AG08396 (cell line): ENCODE measurements at places on chromosomes 16 and 17.
A peak's percentile ranks its signal among the peaks of the same experiment; 100 is the strongest.

- DNase-seq: no peak
These were observed 44.8 kb downstream of the CPPED1 start for GRCh38 chr16:12758670-12759558.

- DNase-seq: peak; percentile 51
These were observed 170.8 kb upstream of the FAM20A start for GRCh38 chr17:68771867-68772515.

- DNase-seq: no peak
These were observed 24.0 kb upstream of the CIBAR2 start for GRCh38 chr16:85136213-85136701.

DNA sequence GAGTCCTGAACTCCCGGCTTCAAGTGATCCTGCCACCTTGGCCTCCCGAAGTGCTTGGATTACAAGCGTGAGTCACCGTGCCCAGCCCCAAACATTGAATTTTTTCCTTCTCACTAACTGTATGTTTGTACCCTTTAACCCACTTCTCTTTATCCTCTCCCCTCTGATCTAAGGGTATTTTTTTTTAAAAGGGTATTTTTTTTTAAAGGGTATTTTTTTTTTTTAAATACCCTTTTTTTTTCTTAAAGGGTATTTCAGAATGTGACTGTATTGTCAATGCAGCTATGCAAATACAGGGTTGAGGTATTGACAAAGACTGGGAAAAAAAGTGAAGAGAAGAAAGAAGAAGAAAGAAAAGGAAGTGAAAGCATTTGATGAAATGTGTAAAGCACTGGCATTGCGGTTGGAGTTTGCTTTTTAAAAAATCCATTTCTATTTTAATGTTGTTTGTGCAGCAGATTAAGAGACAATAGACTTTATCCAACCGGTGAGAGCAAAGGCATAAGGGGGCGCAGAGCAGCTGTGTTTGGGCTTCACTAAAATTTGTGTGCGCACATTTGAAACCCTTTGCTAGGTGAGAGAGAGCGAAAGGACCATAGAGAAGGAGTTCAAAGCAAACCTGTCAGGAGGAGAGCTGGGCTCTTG is 42.4 kb downstream of the SYT17 start:
- DNase-seq: no peak

GRCh38 chr17:47225436-47225858 is 16.3 kb downstream of the MYL4 start:
- DNase-seq: peak; percentile 65

DNA sequence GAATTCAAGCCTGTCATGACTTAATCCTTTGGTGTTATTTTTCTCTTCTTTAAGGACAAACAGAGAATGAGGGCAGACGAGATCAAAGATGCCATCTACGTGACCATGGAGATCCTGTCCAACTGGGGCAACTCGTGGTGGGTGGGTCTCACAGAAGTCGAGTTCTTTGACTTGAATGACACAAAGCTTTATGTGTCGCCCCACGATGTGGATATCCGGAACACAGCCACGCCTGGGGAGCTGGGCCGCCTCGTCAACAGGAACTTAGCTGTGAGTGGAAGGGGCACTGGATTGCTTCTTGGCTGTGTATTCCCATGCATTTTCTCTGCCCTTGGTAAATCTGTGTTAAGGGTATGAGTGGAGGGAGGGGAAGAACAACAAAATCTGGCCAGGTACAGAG is 158.7 kb downstream of the KATNIP start:
- no peak for DNase-seq

DNA sequence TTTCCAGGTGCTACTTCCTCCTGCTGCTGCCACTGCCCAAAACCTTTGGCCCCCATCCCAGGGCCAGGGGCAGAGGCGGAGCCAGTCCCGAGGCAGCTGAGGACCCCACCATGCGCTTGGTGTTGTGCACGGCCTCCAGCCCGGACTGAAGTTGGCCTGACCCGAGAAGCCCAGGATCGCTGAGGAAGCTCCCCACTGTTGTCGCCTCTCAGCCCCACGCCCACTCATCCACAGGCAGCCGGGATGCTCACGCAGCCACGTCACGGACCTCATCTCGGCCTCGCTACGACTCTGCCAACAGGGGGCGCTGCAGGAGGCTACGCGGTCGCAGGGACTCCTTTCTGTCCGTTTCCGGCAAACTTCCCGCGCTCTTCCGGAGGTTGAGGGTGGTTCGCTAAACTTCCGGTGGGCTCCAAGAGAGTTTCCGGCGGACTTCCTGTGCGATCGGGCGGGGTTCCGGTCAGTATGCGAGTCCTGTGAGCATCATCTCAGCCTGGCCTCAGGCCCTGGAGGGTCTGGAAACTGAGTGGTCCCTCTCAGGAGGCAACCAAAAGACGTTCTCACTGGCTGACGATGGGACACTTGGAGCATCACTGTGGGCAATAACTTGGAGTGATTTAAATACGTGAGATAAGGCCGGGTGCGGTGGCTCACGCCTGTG is 12.4 kb downstream of the ZG16B start:
- peak; percentile 55 for DNase-seq

- DNase-seq: no peak
These were observed 1.1 kb upstream of the CYLD start for GRCh38 chr16:50740736-50741135.

DNA sequence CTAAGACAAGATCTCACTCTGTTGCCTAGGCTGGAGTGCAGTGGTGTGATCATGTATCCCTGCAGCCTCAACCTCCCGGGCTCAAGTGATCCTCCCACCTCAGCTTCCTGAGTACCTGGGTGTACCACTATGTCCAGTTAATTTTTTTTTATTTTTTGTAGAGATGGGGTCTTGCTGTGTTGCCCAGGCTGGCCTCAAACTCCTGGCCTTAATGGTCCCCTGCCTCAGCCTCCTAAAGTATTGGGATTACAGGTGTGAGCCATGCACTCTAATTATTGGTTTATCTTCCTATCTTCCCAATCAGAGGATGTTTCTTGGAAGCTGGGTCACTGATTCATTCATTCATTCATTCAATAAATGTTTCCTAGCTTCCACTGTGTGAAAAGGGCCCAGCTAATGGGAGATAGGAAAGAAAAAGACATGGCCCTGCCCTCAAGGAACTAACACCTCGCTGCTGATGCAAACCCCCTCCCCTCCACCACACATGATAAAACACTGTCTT is 8.5 kb downstream of the ASPHD1 start:
- no peak for DNase-seq

DNA sequence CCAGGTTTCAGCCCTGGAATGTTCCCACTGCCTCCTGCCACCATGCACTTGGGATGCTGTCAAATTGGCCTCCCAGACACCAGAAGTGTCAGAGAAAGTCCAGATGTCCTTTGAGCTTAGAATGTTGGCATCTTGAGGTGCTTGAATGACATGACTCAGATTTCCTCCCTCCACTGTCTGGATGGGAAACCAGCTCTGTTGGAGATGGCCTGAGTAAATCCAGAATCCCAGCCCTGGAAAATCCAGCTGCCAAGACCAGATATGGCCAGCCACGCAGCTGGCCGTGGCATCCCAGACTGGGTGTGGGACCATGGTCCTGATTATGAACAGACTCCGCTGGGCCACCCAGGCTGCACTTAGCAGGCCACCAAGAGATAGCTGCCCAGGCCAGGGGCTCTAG is 57.0 kb upstream of the CLEC3A start:
- DNase-seq: no peak

DNA sequence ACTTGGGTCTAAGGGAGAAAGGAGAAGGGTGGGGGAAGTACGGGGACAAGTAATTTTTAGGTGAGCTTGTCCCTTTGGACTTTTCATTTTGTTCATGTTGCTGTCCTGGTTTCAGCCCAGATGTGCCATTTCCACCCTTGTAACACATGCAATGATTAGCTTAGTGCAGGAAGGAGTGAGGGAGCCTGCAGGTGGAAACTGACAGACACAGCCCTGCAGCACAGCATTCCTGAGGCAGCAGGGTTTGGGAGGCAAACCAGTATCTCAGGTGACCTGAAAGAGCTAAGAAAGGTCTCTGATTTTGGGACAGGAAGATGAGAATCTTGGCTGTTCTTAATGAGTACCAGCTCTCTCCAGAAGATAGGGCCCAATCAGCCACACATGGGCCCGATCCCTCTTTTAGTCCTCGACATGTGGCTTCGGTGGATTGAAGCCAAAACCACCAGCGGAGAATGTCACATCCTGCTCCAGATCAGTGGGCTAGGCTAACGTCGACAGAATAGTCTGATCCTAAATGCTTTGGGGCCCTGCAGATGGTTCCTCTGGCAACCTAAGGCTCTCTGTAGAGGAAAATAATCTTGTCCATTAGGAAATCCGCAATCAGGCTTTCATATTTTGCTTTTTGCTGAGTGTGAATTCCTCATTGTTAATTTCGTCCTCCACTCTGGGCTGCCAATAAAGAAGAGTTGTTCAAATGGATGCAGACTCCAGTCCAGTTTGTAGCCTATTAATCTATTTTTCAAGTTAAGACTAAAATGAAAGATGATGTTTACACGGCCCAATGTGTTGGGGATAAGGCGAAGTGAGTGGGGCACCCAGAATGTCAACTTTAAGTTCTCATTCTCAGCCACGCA is 3.8 kb upstream of the RNF157 start:
- no peak for DNase-seq

DNA sequence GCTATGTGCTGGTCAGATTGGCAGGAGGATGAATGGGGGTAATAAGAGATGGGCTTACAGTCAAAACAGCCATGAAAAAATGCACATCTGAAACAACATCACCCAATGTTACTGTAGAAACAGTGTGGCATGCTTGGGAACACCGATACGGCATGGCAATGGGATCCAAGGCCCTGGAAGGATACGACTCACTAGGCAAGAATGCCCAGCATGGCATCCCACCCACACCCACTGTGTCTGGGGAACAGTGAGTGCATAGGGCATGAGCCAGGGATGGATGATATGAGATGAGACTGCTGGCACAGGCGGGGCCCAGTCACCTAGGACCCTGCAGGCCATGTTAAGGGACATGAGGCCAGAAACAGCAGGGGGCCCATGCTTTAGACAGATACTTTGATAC is 11.5 kb downstream of the TRIM25 start:
- peak; percentile 68 for DNase-seq

GRCh38 chr16:31487720-31488467 is 5.0 kb downstream of the SLC5A2 start:
- DNase-seq: peak; percentile 77

DNA sequence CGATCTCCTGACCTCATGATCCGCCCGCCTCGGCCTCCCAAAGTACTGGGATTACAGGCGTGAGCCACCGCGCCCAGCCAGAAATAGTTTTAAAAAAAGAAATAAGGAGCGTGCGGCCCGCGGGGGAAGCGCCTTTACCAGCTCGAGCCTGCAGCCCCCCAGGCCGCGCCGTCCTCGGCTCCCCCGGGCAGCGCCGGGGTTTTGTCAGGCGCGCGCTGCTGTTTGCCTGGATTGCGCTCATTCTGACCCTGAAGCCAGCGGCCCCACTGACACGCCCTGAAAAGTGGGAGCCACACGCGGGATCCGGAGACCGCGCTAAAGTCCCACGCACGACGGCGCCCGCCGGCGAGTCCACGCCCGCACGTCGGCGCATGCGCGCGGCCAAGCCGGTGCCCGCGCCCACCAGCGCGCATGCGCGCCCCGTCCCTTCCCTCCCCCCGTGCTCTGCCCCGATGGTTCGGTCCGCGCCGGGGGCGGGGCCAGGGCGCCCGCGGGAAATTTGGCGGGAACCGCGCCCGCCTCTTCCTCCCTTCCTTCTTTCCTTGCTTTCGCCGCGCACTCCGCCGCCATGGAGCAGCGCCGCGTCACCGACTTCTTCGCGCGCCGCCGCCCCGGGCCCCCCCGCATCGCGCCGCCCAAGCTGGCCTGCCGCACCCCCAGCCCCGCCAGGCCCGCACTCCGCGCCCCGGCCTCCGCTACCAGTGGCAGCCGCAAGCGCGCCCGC is at the start of gene CDT1:
Gene CDT1 (plus strand): TSS at position 526 of the 724 bp plus-strand sequence. CDS start 43 bp downstream, at position 569.
- DNase-seq: peak; percentile 100

- peak; percentile 92 for DNase-seq
These were observed at the start of gene MLLT6 for GRCh38 chr17:38704606-38705522. Gene MLLT6, plus strand, starts transcription at chr17:38705273. Its CDS starts 360 bp downstream, at chr17:38705633.

GRCh38 chr16:71758293-71758760 is 33.8 kb upstream of the PHLPP2 start:
- DNase-seq: no peak

- DNase-seq: no peak
These were observed 63.2 kb upstream of the SLC12A3 start for GRCh38 chr16:56801762-56802161.

DNA sequence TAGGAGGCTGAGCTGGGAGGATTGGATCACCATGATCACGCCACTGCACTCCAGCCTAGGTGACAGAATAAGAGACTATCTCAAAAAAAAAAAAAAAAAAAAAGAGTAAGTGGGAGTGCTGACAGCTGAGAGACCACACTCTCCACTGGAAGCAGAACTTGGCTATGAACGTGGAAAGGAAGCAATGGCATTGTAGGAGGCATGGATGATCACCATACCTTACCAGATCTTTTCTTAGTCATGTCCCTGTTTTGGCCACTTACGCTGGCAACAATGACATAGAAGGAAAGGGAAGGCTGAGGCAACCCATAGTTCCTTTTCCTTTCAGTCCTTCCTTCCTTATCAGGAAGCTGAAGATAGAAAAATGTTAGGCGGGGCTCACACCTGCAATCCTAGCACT is 3.7 kb upstream of the ATP1B2 start:
- peak; percentile 1 for DNase-seq

- no peak for DNase-seq
These were observed 13.3 kb upstream of the SBK1 start for GRCh38 chr16:28279006-28279405.

DNA sequence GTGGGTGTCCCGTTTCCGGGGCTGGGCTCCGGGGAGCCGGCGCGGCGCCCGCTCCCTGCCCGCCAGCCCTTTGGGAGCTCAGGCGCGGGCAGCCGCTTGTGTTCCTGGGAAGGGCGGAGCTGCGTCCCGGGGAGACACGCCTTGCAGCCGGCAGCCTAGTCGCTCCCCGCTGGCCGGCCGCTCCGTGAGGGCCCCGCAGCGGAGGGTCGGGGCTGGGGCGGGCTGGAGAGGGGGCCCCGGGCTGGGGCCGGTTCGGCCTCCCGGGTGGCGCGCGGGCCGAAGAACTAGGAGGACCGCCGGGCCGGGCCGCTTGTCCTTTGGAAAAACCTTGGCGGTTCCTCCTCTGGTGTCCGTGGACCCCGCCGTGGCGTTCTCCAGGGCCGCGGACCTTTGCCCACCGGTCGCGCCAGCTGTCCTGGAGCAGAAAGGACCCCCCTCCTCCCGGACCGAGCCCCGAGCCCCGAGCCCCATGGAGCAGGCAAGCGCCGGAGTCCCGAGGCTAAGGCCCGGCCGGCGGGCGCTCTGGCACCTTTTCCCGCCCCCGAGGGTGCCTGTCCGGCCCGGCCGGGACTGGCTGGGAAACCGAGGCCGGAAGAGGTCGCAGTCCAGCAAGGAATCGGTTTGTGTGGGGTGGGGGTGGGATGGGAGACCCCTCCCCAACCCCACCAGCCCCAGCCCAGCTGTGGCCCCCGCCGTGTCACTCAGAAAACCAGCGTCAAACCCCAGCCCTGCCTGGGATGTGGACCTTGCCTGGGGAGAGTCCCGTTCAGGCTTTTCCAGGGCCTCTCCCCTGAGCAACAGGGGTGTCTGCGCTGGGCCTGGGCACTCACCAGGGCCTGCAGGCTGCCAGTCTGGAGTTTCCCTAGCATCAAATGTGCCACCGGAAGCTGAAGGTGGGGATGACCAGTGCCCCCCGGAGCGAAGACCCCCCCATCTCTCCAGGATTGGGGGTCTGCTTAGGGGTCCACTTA is 6.8 kb upstream of the TBC1D3B start:
- peak; percentile 93 for DNase-seq

- DNase-seq: no peak
These were observed 101.7 kb downstream of the PLCG2 start for GRCh38 chr16:81880816-81881215.

GRCh38 chr17:80825471-80826345 is 165.9 kb upstream of the CHMP6 start:
- no peak for DNase-seq

- DNase-seq: no peak
These were observed 8.9 kb upstream of the ULK2 start for GRCh38 chr17:19876529-19877161.

- DNase-seq: peak; percentile 88
These were observed 41.1 kb upstream of the KLHDC4 start for GRCh38 chr16:87806641-87807546.
